GM10248 (cell line): ENCODE measurements at places on chromosomes 1 and 21.
A peak's percentile ranks its signal among the peaks of the same experiment; 100 is the strongest.

DNA sequence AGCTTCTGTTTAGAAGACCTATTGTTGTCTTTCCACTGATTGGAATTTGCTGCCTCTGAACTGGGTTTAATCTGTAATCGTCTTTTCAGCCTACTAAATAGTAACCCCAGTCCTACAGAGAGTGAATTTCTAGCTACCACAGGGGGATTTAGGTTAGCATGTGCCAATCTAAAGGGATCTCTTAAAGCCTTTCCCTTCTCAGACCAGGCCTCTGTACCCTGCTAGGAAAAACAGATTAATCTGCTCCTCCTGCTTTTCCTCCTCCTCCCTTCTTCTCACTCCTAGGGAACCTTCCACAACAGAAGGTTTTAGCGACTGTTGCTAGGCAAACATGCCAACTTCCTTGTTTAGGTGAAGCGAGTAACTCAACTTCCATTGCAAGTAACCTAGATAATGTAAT lies 1.3 kb upstream of the RC3H1 start:
- DNase-seq: no peak

DNA sequence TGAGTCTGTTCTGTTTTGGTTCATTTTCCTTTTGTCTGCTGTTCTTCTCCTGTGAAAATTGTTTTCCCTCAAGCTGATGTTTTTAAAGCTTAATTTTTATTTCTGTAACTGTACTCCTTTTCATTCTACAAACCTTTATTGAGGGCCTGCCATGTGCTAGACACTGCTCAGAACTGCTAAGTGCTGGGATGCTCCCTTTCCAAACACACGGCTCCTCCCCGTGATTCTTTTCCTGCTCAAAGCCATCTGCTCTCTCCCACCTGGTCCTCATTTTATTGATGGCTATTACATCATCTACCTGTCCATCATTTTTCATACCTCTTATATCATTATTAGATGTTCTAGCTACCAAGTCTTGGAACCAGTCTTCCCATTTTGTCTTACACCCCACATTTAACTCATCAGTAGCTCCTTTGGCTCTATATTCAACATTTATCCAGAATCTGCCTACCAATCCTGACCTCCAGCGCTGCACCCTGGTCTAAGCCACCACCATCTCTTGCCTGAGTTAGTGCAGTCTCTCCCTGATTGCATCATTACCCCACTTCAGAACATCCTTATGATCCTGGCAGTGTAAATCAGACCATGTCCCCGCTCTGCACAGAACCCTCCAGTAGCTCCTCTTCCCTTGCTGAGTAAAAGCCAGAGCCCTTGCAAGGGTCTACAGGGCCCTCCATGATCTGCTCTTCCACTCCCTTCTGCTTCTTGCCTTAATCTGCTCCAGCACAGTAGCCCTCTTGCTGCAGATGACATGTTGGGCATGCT lies 118.1 kb downstream of the CACNA1E start:
- DNase-seq: no peak

DNA sequence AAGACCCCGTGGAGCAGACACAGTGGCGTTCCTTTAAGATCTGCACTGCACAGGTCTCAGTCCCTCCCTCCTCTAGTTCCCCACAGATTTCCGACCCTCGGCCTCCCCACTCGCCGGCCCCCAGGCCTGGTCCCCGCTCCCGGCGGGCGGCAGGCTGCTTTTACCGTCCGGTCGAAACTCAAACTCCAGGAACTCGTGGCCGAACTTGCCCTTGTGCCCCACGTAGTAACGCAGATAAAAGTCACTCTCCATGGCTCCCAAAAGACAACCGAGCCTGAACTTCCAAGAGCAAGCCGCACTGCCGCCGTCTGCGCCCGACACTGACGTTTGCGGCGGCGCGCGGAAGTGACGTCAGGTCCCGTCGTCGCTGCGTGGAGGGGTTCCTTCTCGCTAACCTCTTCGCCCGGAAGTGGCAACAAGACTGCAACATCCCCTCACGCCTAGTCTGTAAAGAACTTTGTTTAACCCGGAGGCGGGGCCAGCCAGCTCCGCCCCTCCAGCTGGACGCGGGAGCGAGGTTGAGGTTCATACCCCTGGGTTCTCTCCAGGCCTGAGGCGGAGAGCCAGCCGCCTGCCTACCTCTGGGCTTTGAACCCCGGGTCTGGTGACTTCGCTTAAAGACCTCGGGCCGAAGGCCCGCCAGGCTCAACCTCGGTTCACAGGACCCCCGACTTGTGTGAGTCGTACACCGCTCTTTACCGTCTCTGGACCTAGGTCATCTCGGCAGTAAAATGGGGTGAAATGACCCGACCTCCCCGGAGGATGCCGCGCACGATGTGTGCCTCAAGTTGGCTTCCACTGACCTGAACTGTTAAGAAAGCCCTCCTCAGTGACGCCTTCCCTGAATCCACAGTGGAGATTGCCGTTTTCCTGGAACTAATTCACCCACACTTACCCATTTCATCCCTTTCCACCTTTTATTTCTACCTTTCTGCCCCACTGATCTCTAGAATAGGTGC lies at the start of gene MAGOH:
TSS of gene MAGOH (minus strand) at position 322 of the 959 bp plus-strand sequence. CDS start at position 252, 70 bp downstream.
- peak; percentile 98 for DNase-seq

- peak; percentile 48 for DNase-seq
These were observed at the start of gene GBP4 for GRCh38 chr1:89198491-89199072. Gene GBP4, minus strand, starts transcription at chr1:89198942. Its CDS starts 108 bp downstream, at chr1:89198834.

- DNase-seq: no peak
These were observed 90.8 kb downstream of the DDAH1 start for GRCh38 chr1:85374160-85374559.

DNA sequence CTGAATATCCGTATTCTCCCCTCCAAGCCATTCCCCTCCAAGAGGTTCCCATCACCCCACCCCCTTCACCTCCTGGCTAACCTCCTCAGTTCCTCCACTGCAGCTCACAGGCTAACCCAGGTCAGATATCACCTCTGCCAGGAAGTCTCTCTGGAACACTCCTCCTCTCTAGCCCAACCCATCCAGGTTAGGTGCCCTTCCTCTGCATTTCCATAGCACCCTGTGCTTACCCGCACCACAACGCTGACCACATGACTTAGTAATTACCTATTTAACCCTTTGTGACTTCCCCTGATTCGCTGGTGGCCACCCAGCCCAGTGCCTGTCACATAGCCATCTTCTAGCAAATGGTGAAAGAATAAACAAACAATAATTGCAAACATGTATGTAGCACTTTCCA lies 49.5 kb upstream of the IFFO2 start:
- no peak for DNase-seq

DNA sequence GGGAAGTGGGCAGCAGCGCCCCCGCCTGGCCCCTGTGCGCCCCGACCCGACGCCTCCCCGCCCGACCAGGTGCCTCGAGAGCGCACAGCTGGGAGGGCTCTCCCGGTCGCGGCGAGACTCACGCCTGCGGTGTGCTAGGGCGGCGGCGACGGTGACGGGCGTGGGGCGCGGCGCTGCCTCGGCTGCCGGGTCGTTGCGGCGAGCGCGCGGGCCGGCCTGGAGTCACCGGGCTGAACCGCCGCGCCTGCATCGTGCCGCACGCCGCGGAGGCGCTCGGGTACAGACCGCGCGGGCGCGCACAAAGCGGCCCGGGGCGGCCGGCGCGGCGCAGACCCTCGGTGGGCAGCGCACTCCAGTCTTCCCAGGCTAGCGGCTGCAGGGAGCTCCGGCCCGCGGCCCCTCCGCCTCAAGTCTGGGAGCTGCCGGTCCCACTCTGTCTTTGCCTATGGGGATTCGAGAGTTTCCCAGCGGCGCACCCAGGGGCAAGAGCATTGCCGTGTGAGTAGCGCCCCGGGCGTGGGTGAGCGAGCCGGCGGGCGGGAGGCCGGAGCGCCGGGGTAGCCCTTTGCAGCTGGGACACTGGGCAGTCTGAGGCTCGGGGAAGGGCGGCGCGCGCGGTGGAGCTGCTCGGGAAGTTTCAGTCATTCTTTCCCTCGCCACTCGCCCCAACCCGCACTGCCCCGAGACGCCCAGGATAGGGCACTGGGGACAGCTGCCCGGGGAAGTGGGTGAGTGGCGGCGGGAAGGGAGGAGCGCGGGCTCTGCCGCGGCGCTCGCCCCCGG lies at the start of gene SLC35F3:
TSS of gene SLC35F3 (plus strand) at position 44 of the 783 bp plus-strand sequence.
- peak; percentile 13 for DNase-seq

DNA sequence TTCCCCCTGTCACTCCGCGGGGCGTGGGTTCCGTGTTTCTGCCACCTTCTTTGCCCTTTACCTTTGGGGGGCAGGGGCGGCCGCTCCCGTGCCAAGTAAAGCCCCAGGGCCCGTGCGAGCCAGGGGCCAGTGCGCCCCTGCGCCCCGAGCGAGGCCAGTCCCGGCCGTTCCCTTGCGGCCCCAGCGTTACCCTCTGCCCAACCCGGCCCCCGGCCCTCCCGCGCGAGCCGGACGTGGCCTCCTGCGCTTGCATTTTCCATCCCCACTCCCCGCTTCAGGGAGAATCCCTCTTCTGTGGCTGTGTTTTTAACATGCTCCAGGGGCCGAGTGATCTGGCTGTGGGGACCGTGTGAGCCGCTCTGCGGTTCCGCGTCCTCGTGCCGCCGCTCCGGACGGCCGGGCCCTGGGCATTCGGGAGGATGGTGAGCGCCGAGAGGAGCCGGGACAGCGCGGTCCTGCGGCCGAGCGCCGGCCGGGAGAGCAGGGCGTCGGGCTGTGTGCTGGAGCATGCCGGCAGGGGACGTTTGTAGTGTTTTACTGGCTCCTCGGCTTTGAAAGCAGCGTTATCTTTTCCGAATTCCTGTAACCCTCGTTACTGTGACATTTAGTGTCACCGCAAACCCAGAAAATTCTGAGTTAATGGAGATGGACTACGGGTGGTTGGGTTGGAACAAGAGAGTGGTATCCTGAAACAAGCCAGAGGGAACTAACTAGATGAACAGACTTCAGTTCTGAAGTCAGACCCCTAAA lies 1.0 kb downstream of the GALNT2 start:
- DNase-seq: peak; percentile 39

GRCh38 chr1:156700736-156701531 lies 4.4 kb downstream of the CRABP2 start:
- no peak for DNase-seq

GRCh38 chr1:93686504-93687250 lies 5.0 kb upstream of the BCAR3 start:
- DNase-seq: no peak

DNA sequence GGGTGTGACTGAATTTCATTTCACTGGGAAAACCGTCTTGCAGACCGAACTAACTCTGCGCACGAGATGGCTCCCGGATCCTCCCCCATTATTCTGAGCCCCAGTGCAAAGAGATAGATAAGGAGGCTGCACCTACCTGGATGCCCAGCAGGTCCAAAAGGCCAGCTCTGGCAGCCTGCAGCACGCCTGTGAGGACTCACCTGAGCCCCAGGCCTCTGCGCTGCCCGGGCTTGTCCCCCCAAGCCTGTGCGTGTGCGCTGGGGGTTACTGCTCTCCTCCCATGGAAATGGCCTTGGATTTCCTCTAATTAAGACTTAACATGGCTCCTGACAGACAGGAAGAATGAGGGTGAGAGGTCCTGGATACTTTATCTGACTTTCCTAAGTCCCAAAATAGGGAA lies 83.4 kb downstream of the MDM4 start:
- no peak for DNase-seq

GRCh38 chr1:67586596-67586995 lies 98.4 kb upstream of the GADD45A start:
- no peak for DNase-seq

DNA sequence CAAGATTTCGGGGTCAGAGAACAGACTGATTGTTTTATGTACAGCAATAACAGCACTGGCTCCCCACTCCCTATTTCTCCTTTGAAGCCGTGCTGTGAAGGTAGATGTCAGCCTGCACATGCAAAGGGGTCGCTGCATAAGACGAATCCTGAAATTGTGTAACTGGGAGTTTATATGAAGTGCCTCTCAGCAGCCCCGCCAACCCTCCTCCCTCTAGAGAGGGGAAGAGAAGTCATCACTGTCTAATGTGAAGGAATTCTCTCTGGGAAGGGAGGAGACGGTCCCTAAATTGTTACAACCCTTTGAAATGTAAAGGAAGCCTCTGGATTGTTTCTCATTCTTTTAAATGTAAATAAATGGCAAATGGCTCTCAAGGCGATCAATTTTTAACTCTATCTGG lies 545.3 kb downstream of the PLA2G4A start:
- DNase-seq: no peak

DNA sequence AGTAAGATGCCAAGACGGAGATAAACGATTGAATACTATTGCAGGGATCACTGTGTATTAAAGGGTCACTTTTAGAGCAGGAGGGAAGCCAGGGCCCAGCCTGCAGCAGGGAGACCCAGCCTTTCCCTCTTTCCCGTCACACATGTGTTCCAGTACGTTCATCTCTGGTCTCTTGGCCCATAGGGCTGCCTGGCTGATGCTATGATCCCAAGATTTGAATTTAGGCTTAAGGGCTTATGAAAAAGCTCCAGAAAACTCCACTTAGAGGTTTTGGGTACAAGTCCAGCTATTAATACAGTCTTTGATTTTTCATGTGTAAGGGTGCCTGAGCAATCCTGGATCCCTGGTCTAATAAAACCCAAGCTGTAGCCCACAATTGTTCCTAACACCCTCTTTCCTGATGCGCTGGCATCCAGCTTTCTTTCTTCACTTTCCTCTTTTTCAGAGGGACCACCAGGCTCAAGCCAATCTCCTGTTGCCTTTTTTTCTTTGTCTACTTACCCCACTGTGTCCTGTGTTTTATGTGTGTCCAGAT lies 359.6 kb upstream of the USP24 start:
- DNase-seq: no peak
